ENCODE measurements at places on chromosomes 7 and 10. TPM values are rescaled to one million over a fixed set of nuclear protein-coding genes. Genes with fewer than 3 reads are reported as not detected.

The CALHM3 gene
- total RNA-seq, result 0.16 TPM

The NPC1L1 gene
- total RNA-seq, result not detected

The GSTO2 gene
- total RNA-seq, result 9.5 TPM

The MYH16 gene
- not detected for total RNA-seq

The MEOX2 gene
- total RNA-seq, result 38.7 TPM

The CYP2C8 gene
- 0.79 TPM for total RNA-seq

The SUN3 gene
- not detected for total RNA-seq

The CFAP43 gene
- 0.70 TPM for total RNA-seq

The SAMD9L gene
- total RNA-seq, result 32.4 TPM

The ORAI2 gene
- 38.2 TPM for total RNA-seq

The ASB15 gene
- not detected for total RNA-seq

The ZNF746 gene
- total RNA-seq, result 22.9 TPM

The NPFFR1 gene
- 0.20 TPM for total RNA-seq

The MORN4 gene
- 4.1 TPM for total RNA-seq

The FAM20C gene
- 75.5 TPM for total RNA-seq

The PDK4 gene
- total RNA-seq, result 56.6 TPM

The IMPDH1 gene
- total RNA-seq, result 106 TPM

The WEE2 gene
- total RNA-seq, result not detected

The IDI2 gene
- not detected for total RNA-seq

The UCN3 gene
- 0.35 TPM for total RNA-seq

The NUDT5 gene
- 56.8 TPM for total RNA-seq

The MKX gene
- total RNA-seq, result 0.29 TPM

The SYT15 gene
- total RNA-seq, result 30.9 TPM

The WDR86 gene
- 1.1 TPM for total RNA-seq

The ORC5 gene
- 14.4 TPM for total RNA-seq

The DOCK4 gene
- total RNA-seq, result 38.9 TPM

The CXCL12 gene
- 77.9 TPM for total RNA-seq

The PWWP2B gene
- total RNA-seq, result 21.4 TPM

The MCM10 gene
- total RNA-seq, result 9.1 TPM

The MMP21 gene
- total RNA-seq, result 0.13 TPM

The PDE1C gene
- total RNA-seq, result 13.8 TPM

The UPK3B gene
- total RNA-seq, result 15.9 TPM

The PAOX gene
- total RNA-seq, result 7.1 TPM

The C7orf57 gene
- total RNA-seq, result 1.6 TPM

The SGCE gene
- 49.9 TPM for total RNA-seq

The LIPK gene
- total RNA-seq, result not detected

The POU6F2 gene
- 0.32 TPM for total RNA-seq

The PHYHIPL gene
- not detected for total RNA-seq

The ASZ1 gene
- total RNA-seq, result 0.39 TPM

The IFIT1B gene
- not detected for total RNA-seq

The MINDY3 gene
- total RNA-seq, result 29.6 TPM

The FGFR2 gene
- 71.3 TPM for total RNA-seq

The ABCA13 gene
- 0.55 TPM for total RNA-seq

The OR2A12 gene
- total RNA-seq, result not detected

The C10orf105 gene
- total RNA-seq, result 0.17 TPM

The COL28A1 gene
- 2.3 TPM for total RNA-seq

The DENND2A gene
- 9.3 TPM for total RNA-seq

The NPSR1 gene
- not detected for total RNA-seq

The MYOZ1 gene
- 2.1 TPM for total RNA-seq

All from left lung (tissue), 14 donors.